ENCODE measurements at places on chromosomes 12 and 14. TPM values are rescaled to one million over a fixed set of nuclear protein-coding genes. Genes with fewer than 3 reads are reported as not detected.

Gene GARIN6
- total RNA-seq = not detected

DNA sequence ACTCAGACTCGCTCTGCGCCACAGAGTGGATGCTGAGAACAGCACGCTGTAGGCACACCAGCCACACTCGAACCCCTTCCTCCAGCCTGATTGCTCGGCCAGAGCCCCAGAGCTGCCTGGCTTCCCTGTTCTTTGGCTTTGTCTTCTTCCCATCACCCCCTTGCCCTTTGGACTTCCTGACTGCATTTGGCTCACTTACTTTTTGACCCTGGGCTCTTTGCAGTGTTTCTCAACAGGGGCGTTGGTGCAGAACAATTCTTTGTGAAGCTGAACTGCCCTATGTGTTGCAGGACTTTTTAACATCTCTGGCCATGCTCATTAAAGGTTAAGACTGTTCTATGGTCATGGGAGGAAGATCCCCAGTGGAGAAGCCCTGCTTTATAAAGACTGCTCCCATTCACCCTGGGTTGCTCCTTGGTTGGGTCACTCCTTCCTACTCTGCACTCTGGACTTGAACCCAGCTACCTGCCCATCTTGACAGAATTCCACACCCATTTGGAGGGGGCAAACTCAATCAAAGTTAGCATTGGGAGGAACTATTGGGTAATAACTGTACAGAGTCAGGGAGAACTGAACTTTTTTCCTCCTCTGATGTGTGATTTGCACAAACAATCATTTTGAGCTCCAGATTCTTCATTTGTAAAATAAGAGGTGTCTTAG is 127.7 kb upstream of the PLEKHG7 start:
- no peaks in the 10 kb centered on the region for H3K36me3 ChIP-seq
- H3K4me3 ChIP-seq = no peak overlapping the region
- no peaks in the 10 kb centered on the region for H3K4me1 ChIP-seq
- no peak for DNase-seq
- no peak overlapping the region for H3K27ac ChIP-seq

GRCh38 chr14:104686624-104687517 is 2.5 kb upstream of the INF2 start:
- H3K36me3 ChIP-seq = no peaks in the 10 kb centered on the region
- H3K4me3 ChIP-seq = no peak overlapping the region
- H3K27me3 ChIP-seq = no peaks in the 10 kb centered on the region
- peaks cover 27% of the 10 kb centered on the region for H3K4me1 ChIP-seq
- no peak overlapping the region for H3K27ac ChIP-seq

DNA sequence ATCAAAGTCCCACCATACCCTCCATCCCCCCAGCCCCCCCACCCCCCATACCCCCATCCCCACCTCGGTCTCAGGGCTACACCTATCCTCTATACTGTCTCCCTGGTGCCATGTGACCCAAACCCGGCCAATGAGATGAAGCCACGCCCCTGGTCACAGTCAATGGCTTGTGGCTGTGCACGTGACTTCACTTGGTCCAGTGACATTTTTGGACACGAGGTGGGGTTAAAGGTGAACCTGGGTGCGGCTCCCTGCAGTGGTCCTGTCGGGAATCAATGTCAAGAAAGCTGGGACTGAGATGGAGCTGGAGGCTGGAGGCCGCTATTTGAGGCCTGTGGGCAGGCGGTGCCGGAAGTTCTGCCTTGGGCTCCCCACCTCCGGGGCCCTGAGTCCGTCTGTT is 100.7 kb upstream of the MAP1LC3B2 start:
- H3K4me1 ChIP-seq = no peaks in the 10 kb centered on the region
- H3K27me3 ChIP-seq = no peaks in the 10 kb centered on the region
- no peak overlapping the region for H3K27ac ChIP-seq
- no peak for DNase-seq
- no peak overlapping the region for H3K4me3 ChIP-seq

DNA sequence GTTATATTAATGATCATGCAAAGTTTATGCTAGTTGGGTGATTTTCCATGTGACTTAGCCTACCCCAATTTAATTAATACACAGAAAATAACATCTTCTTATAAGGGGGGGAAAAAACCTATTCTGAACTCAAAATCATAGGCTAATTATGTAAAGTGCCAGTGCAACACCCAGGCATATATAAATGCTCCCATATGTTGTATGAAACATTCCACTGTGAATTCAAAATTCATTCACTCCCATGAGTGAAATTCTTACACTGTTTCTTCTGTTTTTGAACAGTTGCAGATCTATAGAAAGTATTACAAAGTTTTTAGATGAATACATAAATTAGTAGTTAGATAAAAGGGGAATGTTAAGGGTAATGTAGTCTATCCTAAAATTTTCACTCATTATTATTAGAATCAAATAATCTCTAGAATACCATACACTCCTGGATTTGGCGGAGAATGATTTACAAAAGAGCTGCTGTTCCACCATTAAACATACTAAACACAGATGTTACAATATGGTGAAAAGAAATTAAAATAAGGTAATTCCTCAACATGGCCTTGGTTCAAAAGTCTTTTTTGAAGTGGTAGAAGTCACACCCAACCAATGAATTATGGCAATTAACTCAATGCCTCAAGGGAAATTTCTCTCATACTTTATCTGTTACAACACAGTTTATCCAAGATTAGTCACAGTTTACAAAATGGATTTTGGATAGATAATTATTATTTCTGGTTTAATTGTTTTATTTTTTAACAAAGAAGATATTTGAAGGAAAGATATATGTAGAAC is 454.1 kb upstream of the FLRT2 start:
- no peaks in the 10 kb centered on the region for H3K27me3 ChIP-seq
- no peaks in the 10 kb centered on the region for H3K36me3 ChIP-seq
- no peak overlapping the region for H3K4me3 ChIP-seq
- DNase-seq = no peak
- no peak overlapping the region for H3K27ac ChIP-seq
- no peaks in the 10 kb centered on the region for H3K4me1 ChIP-seq

- H3K4me3 ChIP-seq = no peak overlapping the region
- no peak for DNase-seq
- H3K27ac ChIP-seq = peak overlapping the region; percentile 52
- H3K27me3 ChIP-seq = no peaks in the 10 kb centered on the region
- H3K4me1 ChIP-seq = no peaks in the 10 kb centered on the region
- no peaks in the 10 kb centered on the region for H3K36me3 ChIP-seq
Measured at GRCh38 chr14:97361958-97362357, 564.8 kb downstream of the VRK1 start.

DNA sequence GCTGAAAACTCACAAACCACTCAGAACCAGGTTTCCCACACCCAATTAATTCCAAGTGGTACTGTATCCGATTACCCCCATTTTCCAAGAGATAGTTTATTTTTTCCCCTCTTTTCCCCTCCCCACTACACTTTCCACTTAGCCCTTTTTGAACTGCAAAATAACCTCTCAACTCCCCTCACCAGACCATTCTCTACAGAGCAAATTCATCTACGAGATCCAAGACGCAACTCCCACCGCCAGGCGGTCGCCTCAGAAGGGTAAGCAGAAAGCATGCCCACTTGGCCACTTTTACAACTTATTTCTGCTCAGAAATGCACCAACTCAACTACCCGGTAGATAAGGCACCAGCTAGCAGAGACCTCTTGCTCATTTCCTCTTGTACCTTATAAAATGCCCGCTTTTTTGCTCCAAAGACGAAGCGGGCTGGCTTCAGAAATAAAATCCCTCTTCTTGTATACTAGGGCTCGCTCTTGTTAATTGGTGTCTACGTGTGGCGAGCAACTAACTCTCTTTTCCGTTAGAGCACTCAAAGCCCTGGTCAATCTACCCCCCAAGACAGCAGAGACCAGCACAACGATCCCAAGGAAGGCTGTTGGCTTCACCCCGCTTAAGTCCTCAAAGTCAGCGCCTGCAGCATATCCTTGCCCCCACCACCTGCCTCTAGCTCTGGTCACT is 910 bp upstream of the SRP54 start:
- peak; percentile 76 for DNase-seq
- H3K4me3 ChIP-seq = peak overlapping the region; percentile 97
- H3K36me3 ChIP-seq = peaks cover 5% of the 10 kb centered on the region
- H3K27me3 ChIP-seq = no peaks in the 10 kb centered on the region
- H3K27ac ChIP-seq = peak overlapping the region; percentile 96

Gene GPR68
- total RNA-seq = 0.25 TPM

- H3K27ac ChIP-seq = no peak overlapping the region
- H3K4me3 ChIP-seq = no peak overlapping the region
- peaks cover 25% of the 10 kb centered on the region for H3K36me3 ChIP-seq
- peaks cover 7% of the 10 kb centered on the region for H3K4me1 ChIP-seq
- peaks cover 22% of the 10 kb centered on the region for H3K27me3 ChIP-seq
- DNase-seq = no peak
Measured at GRCh38 chr14:69571449-69572029, 3.1 kb downstream of the CCDC177 start.

Gene BTG1
- 37.1 TPM for total RNA-seq

GRCh38 chr14:35331605-35332516 is 39.7 kb downstream of the PSMA6 start:
- no peak overlapping the region for H3K4me3 ChIP-seq
- no peak overlapping the region for H3K27ac ChIP-seq
- no peaks in the 10 kb centered on the region for H3K36me3 ChIP-seq
- H3K27me3 ChIP-seq = no peaks in the 10 kb centered on the region

GRCh38 chr12:68788554-68789143 is 19.3 kb upstream of the MDM2 start:
- H3K4me1 ChIP-seq = no peaks in the 10 kb centered on the region
- DNase-seq = no peak
- no peak overlapping the region for H3K4me3 ChIP-seq
- no peak overlapping the region for H3K27ac ChIP-seq
- H3K27me3 ChIP-seq = no peaks in the 10 kb centered on the region

GRCh38 chr12:95607642-95608041 is 56.4 kb upstream of the USP44 start:
- no peak overlapping the region for H3K4me3 ChIP-seq
- no peaks in the 10 kb centered on the region for H3K36me3 ChIP-seq
- H3K27ac ChIP-seq = no peak overlapping the region

DNA sequence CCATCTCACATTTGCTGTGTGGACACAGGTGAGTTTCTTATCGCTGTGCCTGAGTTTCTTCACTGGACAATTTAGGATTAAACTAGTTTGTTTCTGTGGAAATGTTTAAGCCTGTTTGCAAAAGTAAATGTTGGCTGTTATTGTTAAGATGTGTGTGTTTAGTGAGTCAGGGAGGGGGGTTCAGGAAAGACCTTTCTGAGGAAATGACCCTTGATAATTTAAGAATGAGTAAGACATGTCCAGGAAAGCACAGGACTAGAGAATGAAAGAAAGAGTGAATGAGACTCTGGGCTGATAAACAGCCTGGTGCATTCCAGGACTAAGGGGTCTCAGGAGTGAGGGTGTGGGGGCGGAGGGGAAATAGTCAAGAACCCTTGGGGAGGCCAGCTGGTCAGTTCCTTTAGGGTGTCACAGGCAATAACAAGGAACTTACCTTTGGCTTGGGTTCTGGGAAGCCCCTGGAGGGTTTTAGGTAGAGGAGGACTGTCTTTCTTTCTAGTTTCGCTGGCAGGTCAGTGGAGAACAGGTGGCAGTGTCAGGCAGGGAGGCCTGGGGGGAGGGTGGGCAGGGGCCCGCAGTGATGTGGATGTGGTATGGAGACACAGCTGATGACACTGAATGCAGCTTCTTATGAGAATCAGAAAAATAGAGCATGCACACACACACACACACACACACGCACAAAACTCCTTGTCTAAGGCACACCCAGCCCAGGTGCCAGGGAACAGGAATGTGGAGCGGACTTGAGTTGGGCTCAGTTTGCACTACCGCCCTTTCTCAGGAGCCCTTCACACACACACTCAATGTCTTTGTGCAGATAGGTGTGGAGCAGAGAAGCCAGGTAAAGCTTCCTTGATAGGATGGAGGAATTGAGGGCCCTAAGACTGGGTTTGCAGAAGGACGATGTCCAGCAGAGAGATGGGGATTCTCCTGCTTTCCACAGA is 1005.5 kb downstream of the VRK1 start:
- H3K4me1 ChIP-seq = no peaks in the 10 kb centered on the region
- H3K36me3 ChIP-seq = no peaks in the 10 kb centered on the region
- H3K4me3 ChIP-seq = no peak overlapping the region
- no peak overlapping the region for H3K27ac ChIP-seq
- H3K27me3 ChIP-seq = no peaks in the 10 kb centered on the region

- H3K4me3 ChIP-seq = peak overlapping the region; percentile 64
- DNase-seq = peak; percentile 94
- no peaks in the 10 kb centered on the region for H3K36me3 ChIP-seq
Measured at GRCh38 chr12:79547044-79547734, 143.6 kb downstream of the PAWR start.

GRCh38 chr12:66035288-66035966 is 95.1 kb downstream of the LLPH start:
- no peak for DNase-seq
- H3K27ac ChIP-seq = no peak overlapping the region

- H3K4me1 ChIP-seq = peaks cover 9% of the 10 kb centered on the region
- no peaks in the 10 kb centered on the region for H3K36me3 ChIP-seq
- peak overlapping the region; percentile 79 for H3K4me3 ChIP-seq
- DNase-seq = peak; percentile 78
- H3K27me3 ChIP-seq = peaks cover 100% of the 10 kb centered on the region
Measured at GRCh38 chr12:106586278-106586802, 3.5 kb downstream of the RFX4 start.

DNA sequence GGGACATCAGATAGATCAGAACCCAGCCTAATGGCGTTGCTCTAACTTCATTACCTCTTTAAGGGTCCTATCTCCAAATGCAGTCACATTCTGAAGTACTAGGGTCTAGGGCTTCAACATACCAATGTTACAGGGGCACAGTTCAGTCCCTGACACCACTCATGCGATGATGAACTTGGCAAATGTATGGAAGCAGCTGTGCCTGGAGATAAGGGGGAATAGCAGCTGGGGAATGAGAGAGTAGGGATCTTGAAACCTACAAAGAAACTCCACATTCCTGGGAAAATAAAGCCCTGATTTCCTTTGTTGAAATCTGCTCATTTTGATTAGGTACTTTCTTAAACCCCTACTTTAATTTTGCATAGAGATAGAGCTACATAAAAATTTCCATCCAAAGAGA is 20.5 kb upstream of the TMCC3 start:
- peak; percentile 26 for DNase-seq
- H3K4me3 ChIP-seq = no peak overlapping the region
- H3K27ac ChIP-seq = no peak overlapping the region
- no peaks in the 10 kb centered on the region for H3K27me3 ChIP-seq
- no peaks in the 10 kb centered on the region for H3K36me3 ChIP-seq
- no peaks in the 10 kb centered on the region for H3K4me1 ChIP-seq

DNA sequence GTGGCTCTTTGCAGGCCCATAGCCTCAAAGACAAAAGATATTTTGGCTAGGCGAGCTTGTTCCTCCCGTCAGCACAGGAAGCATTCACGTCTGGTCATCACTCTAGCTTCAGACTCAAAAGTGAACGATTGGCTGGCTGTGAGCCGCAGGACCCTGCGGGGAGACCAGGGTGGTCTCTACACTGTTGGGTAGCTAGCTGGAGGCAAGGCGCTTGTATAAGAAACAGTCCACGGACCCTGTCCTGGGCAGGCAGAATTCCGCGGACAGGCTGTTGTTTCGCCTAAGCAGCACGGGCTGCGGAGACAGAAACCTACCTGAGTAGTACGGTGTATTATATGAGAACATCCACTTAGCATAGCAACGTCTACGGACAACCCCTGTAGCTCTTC is 29.6 kb downstream of the WBP11 start:
- H3K36me3 ChIP-seq = no peaks in the 10 kb centered on the region
- H3K27me3 ChIP-seq = no peaks in the 10 kb centered on the region
- no peak overlapping the region for H3K27ac ChIP-seq
- no peaks in the 10 kb centered on the region for H3K4me1 ChIP-seq

GRCh38 chr12:21546716-21547115 is 20.6 kb downstream of the SPX start:
- no peak for DNase-seq
- no peaks in the 10 kb centered on the region for H3K36me3 ChIP-seq
- no peak overlapping the region for H3K27ac ChIP-seq
- H3K27me3 ChIP-seq = no peaks in the 10 kb centered on the region
